Bone marrow (tissue), 2 donors: ENCODE measurements at places on chromosomes 3 and 15.

GRCh38 chr3:143644370-143645089 lies 203.7 kb downstream of the SLC9A9 start:
- DNase-seq = no peak

DNA sequence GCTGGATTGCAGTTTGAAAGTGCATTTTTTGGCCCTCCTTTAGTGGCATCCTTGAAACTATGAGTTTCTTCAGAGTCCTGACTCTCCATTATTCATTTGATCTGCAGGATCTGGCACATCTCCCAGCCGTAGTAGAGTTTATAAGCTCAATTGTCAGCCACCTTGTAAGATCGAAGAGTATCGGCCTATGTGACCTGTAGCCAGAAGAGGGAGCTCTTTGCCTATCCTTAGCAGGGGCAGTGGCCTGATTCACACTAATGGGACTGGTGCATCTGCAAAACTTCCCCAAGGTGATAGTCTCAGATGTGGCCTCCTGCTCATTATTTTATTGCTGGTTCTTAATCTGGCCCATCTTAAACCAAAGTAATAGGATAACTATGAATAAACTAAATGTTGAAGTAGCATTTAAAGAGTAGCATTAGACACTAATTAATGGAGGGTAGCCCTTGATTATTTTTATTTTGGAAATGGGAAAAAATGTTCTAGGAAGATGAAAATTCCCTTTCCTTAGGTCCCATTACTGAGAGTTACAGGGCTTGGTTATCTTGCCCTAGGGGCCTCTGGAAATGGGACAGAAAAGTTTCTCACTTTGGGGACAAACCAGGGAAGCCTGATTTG lies 21.2 kb downstream of the GCSAM start:
- peak; percentile 68 for DNase-seq

DNA sequence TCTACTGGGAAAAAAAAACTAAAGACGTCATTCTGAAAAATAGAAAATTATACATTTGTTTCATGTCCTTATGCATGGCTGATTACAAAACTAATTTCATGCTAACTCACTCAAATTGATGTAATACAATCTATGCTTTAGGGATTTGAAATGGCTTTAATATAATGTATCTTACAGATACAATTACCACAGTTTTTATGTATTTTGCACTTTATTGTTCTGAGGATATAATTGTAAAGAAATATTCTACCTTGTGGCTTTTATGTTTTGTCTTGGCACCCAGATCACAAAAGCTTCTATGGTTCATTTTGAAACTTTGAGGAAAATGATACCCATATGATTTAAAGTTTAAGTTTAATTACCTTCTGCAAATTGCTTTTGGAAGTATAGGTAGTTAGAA lies 122.5 kb downstream of the PLCL2 start:
- no peak for DNase-seq

GRCh38 chr3:123635217-123635616 lies 50.4 kb upstream of the HACD2 start:
- DNase-seq = no peak

- no peak for DNase-seq
Observed at GRCh38 chr3:146658841-146659240, 53.7 kb upstream of the PLSCR5 start.

GRCh38 chr3:480070-480469 lies 283.5 kb downstream of the CHL1 start:
- no peak for DNase-seq

GRCh38 chr3:59368900-59369675 lies 319.3 kb upstream of the CFAP20DC start:
- no peak for DNase-seq

DNA sequence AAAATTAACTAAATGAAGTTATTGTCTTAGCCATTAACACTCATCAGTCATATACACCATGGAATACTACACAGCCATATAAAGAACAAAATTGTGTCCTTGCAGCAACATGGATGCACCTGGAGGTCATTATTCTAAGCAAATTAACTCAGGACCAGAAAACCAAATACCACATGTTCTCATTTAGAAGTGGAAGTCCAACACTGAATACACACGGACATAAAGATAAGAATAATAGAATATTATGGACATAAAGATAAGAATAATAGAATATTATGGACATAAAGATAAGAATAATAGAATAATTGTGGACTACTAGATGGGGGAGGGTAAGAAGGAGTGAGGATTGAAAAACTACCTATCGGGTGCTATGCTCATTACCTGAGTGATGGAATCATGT lies 122.3 kb downstream of the CHL1 start:
- no peak for DNase-seq
